Mammary microvascular endothelial cell (primary cell): ENCODE measurements at places on chromosomes 5 and 9. TPM values are rescaled to one million over a fixed set of nuclear protein-coding genes. Genes with fewer than 3 reads are reported as not detected.

PCDHB5 gene
- total RNA-seq, result 0.15 and 0.47 TPM in 2 replicates

SEMA4D gene
- 1.3 and 1.8 TPM in 2 replicates for total RNA-seq

KCNIP1 gene
- 0.10 and 0.20 TPM in 2 replicates for total RNA-seq

PCDHGB1 gene
- 0.44 and 0.60 TPM in 2 replicates for total RNA-seq

DIRAS2 gene
- total RNA-seq, result not detected in 2 replicates

KIF4B gene
- total RNA-seq, result under 0.01 and 0.13 TPM in 2 replicates

IFNA2 gene
- total RNA-seq, result not detected in 2 replicates

SCGB3A1 gene
- total RNA-seq, result not detected in 2 replicates

FAM81B gene
- total RNA-seq, result not detected in 2 replicates

ZSWIM6 gene
- total RNA-seq, result 5.7 and 5.9 TPM in 2 replicates

TAF11L10 gene
- not detected in 2 replicates for total RNA-seq

CKMT2 gene
- 0.44 and 0.87 TPM in 2 replicates for total RNA-seq

GDF9 gene
- total RNA-seq, result not detected in 2 replicates

IER5L gene
- total RNA-seq, result 19.2 and 22.7 TPM in 2 replicates
